Astrocyte of the spinal cord (primary cell): ENCODE measurements at places on chromosomes 12 and 14.

- DNase-seq: peak; percentile 55
Observed at GRCh38 chr12:53006810-53007309, 604 bp downstream of the EIF4B start.

GRCh38 chr14:68404146-68404527 is 388.7 kb downstream of the ZFP36L1 start:
- no peak for DNase-seq

DNA sequence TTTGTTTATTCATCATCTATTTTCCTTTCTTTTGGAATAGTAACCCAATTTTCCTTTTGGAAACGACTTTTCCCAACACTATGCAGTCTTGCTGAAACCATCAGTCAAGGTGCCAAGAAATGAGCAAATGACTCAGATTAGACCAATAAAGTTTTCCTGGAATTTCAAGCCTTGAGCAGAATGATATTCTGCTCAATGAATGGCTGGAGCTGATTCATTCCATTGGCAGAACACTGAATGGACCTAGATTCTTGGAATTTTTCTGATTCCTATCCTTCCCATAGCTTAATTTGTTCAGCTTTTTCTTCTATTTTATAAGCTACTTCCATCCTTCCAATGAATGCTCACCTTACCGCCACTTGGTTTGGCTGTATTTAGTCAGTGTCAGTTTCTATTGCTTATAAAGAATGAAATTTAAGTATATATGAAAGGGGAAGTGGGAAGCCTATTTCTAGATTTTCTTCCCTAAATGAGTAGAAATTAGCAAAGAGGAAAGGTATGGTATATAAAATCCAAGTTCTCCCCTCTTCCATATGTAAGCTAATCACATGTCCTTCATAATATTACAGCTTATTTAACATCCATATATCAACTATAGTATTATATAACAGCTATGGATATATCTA is 89.0 kb downstream of the C14orf39 start:
- peak; percentile 2 for DNase-seq

DNA sequence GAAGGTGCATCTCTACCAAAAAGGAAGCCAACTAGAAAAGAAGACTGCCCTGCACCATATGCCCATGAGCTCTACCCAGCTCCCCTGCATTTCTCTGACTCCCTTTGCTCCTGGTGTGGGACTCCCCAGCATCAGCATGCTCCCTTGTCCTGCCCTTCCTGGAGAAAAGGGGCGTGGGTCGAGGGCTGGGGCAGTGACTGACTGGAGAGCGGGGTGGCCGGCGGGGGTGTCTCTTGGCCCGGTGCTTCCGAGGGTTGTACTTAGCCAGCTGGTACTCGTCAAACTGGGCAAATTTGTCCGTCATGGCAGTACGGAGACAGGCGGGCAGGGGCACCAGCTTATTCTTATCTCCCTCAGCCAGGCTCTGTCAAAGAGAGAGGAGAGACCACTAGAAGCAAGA is 9.8 kb downstream of the TEP1 start:
- no peak for DNase-seq

GRCh38 chr14:64556526-64556925 is 6.8 kb downstream of the PPP1R36 start:
- no peak for DNase-seq

GRCh38 chr12:113241191-113242025 is 20.1 kb downstream of the TPCN1 start:
- peak; percentile 86 for DNase-seq

DNA sequence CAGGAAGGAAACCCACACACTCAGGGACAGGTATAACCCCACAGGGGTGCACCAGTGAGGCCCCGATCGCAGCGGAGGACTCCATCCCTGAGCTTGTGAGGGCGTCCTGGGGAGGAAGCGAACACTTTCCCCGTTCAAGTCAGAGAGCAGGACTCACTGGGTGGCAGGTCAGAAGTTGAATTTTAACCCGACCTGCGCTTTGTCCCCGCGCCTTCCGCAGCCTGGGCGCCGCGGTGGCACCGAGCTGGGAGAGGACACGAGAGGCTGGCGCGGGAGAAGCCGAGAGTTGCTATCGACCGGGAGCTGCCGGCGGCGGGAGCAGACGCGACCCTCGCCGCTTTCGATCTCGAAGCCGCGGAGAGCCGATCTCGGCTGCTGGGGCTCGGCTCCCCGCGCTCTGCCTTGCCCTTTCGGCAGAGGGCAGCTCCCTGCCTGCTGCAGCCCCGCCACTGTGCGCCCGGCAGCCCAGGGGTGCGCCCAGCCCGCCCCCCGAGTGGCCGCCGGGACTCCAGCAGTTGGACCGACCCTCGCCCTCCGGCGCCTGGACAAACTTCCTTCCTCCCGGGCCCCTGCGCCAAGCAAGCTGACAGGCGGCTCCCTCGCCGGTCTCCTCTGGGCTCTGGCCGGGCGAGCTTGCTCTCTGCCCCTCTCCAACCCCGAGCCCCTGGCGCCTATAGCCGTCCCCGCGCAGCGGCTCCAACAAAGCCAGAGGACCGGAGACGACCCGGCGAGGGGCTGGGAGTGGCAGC is 918 bp downstream of the LIN7A start:
- peak; percentile 63 for DNase-seq

DNA sequence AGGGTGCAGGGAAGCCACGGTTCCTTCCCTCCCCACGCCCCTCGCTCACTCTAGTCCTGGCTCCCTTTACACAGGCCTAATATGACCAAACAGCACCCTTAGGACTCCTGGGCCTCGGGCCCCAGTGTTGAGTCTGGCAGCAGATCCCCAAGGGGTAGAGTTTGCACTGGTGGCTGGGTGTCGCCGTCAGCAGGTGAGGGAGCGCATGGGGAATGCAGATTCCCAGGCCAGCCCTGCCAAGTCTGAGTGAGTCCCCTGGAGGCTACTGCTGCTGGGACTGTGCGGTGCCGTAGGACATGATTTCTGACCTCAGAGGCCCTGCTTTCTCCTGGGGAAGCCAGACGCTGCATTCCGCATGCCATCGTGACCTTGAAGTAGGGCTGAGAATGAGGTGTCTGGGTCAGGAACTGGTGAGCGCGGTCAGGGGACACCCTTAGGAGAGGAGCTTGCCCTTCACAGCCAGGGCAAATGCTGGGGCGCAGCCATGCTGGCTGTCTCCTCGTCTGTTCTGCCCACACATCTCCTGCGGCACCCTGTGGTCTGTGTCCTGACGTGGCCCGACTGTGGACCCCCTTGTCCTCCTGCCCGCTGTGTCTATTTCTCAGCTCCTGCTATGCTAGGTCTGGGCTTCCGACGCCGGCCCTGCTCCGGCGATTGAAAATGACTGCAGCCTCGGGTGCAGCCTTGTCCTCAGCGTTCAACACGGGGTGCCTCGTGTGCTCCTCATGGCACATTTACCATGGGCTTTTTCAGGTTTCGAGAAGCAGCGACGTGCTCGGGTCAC is 37.6 kb upstream of the PRMT8 start:
- no peak for DNase-seq

DNA sequence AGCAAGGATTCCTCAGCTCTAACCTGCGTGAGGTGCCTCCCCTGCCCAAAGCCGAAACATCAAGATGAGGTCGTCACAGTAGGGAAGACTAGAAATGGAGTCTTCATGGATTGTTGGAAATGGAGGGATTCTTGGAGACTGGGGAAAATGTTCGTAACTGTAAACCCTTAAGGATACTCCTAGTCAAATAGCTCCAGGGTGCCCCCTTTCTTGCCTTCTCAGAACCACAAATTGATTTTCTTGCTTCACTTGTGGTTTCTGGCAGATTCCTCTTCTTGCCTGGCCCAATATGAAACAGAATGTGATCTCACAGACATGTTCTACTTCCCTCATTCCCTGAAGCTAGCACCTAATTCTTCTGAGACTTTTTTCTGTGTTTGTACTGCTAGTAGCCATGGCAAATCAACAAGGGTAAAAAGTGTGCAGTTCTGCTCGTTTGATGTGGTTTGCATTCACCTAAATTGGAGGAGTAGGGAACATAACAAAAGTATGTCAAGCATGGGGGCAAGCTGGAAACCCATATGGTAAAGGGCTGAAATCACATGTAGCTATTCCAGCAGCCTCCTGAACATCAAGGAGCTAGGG is 332.0 kb downstream of the PAWR start:
- DNase-seq: peak; percentile 47

- no peak for DNase-seq
Observed at GRCh38 chr12:132354982-132355680, 25.7 kb upstream of the GALNT9 start.

- DNase-seq: peak; percentile 30
Observed at GRCh38 chr14:38339696-38340095, 83.8 kb upstream of the CLEC14A start.

- DNase-seq: no peak
Observed at GRCh38 chr12:120959111-120959878, 19.0 kb upstream of the HNF1A start.

GRCh38 chr12:29035112-29035511 is 114.0 kb upstream of the FAR2 start:
- no peak for DNase-seq

DNA sequence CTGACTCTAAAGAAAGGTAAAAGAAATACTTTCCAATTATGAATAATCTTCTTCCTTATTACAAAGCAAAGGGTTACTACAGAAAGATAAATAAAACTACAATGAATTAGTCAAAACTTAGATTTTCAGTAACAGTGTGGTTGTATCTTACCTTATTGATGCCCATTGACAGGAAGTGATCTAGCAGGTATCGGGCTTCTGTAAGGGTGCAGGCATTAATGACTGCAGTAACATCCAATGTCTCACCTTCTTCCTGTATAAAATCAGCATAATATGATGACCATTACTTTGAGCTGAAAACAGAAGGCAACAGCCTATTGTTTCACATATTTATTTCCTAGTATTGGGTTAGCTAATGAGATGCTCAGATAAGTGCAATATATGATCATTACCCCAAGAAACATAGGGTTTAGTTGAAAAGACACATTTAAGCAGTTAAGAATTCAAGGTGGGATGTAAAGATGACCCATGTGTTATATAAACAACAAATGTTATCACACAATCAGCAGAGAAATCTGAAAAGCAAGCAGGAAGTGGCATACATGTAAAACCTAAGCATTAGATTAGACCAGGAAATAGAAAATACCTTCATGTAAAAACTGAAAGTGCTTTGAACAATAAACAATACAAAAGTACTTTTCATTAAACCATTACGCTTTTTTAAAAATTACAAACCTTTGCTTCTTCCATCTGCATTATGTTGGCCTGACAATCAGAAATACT is 111.2 kb downstream of the KIF21A start:
- DNase-seq: no peak

DNA sequence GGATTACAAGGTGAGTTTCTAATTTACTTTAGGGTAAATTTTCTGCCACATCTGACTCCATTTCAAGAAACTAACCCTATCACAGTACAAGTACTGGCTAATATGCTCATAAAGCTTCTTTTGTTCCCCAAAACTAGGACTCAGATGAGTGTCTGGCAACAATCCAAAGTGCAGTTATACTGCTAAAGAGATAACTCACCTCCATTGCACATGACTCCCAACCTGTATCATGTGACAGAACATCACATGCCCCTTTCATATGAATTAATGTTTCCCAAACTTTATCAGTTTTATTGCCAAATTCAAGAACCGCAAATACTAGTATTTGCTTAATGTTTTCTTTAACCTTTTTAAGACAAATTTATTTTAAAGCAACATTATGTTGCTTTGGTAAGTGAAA is 3.9 kb upstream of the PPP1R12A start:
- no peak for DNase-seq

DNA sequence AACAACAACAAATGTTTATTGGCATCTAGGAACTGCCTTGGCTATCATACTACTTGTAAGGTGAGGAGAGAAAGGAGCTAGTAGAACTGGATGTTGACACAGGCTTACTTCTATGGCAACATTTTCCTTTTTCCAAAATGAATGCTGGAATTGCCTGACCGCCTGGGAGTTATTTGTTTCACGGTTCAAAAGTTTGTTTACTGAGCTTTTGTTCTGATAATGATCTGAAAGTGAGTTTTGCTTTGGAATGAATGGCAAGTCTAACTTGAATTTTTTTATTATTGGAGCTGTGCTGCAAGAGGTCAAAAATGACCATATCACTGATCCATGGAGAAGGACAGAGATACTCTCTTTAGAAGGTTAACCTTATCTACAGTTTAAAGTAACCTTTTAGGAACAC is 183.5 kb upstream of the CAND1 start:
- no peak for DNase-seq

DNA sequence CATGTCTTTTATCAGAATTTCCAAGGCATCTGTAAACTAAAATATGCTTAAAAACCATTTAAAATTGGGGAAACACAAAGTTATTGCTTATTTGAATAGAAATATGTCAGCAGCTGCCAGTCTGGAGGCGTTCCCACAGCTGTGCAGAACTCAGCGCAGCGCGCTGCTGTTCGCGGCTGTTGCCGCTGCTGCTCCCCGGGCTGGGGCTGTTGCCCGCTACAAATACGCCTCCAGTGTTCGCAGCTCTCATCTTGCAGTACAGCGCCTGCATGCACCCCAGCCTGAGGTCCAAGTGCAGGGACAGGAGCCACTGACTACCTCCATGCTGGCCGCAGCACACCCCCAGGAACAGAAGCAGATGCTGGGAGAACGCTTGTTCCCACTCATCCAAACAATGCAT is 216.2 kb downstream of the SLC16A7 start:
- no peak for DNase-seq

GRCh38 chr12:122856999-122857671 is 21.9 kb downstream of the HIP1R start:
- DNase-seq: no peak

- DNase-seq: no peak
Observed at GRCh38 chr12:123393747-123394146, 9.8 kb downstream of the KMT5A start.

DNA sequence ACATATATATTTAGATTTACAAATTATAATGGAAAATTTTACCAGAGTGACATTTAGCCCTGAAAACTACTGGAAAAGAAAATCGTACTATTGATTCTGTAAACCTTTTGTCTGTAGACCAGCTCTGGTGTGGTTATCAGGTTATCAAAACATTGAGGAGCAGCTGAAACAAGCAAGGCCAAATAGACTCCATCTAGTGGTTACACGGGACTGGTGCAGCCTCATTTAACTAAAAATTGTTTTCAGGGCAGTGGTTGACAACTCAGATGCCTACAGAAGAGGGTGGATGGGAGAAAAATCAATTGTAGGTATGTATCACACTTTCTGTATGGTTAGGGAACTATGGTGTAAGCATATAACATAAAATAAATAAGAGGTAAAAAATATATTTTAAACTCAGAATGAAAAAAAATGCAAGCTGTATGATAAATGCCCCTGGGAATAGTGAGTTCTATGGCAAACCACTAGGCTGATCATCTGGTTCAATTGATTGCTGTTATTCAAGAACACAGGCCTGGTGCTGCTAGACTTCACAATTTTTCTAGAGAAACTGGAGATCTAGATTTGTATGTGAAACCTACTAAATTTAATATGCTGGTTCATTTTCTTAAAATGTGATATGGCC is 51.2 kb downstream of the ACSS3 start:
- DNase-seq: peak; percentile 56

DNA sequence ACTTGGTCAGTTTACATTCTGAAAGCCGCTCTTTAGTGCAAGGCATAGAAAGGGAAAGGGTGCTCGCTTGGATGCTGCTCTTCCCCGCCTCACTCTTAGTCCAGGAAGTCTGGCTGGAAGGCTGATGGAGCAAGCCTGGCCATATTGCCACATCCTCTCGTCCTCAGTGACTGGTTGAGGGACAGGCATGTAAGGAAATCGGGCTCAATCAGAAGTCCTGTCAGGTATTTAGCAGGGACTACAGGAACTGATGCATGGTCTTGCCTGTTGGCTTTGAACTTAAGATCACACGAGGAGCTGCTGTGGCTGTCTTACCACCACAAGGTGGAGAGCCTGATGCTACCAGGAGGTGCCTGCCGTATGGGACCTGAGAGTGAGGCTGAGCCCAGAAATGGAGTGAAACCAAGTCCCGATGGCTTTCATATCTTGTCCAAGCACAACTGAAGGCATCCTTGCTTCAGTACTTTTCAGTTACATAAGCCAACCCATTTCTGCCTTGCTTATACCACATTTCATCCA is 10.7 kb upstream of the C12orf75 start:
- DNase-seq: no peak
